CD4-positive, alpha-beta T cell treated with Interleukin-15 for 4 hours (primary cell): ENCODE measurements at places on chromosomes 2 and 18.
A peak's percentile ranks its signal among the peaks of the same experiment; 100 is the strongest.

GRCh38 chr18:80130555-80130954 is 21.5 kb downstream of the ADNP2 start:
- no peak for DNase-seq

DNA sequence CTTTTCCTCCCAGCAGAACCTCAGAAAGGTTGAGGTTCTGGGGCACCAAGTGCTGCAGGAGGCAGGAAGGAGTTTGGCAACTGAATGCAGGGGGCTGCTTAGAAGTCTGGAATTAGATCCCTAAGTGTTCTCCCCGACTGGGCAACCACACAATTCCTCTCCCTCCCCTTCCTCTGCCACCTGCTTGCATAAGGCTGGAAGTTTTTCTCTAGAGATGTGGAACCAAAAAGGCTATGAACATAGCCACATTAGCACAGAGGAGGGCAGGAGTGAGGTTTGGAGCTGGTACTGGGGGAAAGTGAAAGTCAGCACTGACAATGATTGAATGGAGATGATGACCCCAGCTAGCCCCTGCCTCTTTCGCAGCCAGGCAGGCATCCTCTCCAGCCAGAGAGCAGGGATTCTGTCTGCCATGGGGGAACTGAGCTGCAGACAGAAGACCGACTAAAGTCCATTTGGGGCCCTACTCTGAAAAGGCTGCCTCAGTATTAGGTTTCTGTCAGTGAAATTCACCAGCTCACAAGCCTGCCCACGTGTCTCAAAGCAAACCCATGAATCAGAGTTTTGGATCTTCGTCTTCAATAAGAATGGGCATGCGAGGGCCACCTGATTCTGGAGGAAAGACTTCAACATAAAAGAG is 87.9 kb upstream of the ITGA6 start:
- peak; percentile 8 for DNase-seq

DNA sequence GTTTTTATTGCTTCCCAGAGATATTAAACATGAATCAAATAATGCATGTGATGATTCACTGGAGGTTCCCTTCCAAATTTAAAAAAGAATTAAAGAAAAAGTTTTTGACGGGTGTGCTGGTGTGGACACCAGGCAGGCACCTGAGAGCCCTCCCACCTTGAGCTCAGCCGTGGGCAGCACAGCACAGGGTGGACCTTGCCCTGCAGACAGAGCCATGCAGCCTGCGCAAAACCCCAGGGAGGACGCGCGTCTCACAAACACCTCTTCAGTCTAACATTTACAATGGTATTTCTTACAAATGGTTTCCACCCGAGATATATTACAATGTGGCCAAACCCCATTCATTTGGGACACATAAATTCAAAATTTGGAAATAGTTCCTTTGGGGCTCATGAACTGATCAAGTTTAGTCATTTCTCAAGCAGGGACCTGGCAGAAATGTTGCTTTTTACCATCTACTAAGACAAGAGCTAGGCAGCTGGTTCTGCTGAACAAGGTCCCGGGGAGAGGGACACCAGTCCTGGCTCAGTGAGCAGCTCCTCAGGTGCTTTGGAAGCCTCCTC is 45.4 kb downstream of the ODC1 start:
- no peak for DNase-seq

DNA sequence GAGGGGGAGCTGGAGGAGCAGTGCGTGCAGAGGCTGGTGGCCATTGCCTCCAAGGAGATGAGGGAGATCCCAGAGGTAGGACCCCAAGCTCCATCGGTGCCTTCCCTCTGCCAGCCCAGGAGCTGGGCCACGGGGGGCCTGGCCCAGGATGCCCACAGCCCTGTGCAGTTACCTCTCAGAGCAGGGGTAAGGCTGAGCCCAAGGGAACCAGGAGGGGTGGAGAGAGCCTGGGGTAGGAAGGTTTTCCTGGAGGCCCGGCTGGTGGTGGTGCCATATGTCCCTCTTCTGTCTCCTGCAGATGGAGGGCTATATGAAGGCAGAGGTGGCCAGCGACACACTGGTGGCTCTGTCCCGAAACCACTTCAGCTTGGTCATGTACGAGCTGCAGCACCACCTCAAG is 11.4 kb downstream of the MROH2A start:
- DNase-seq: no peak
